CD8-positive, alpha-beta T cell (primary cell): ENCODE measurements at places on chromosomes 13 and 19. TPM values are rescaled to one million over a fixed set of nuclear protein-coding genes. Genes with fewer than 3 reads are reported as not detected.

Gene PABPC3
- 1.5 TPM for total RNA-seq

Gene LRG1
- total RNA-seq: not detected

Gene CGB8
- total RNA-seq: not detected

Gene KLK10
- total RNA-seq: not detected

Gene APOC1
- not detected for total RNA-seq

Gene TTC9B
- total RNA-seq: not detected

Gene POGLUT2
- total RNA-seq: 1.2 TPM

Gene ICAM4
- not detected for total RNA-seq
